Stimulated activated CD8-positive, alpha-beta memory T cell treated with anti-CD3 and anti-CD28 coated beads, Interleukin-4, amount 100 ng/mL, for 24 hours (primary cell): ENCODE measurements at places on chromosomes 13 and 19.

GRCh38 chr19:38682195-38682867, 34.9 kb downstream of the ACTN4 start:
- no peak for DNase-seq

DNA sequence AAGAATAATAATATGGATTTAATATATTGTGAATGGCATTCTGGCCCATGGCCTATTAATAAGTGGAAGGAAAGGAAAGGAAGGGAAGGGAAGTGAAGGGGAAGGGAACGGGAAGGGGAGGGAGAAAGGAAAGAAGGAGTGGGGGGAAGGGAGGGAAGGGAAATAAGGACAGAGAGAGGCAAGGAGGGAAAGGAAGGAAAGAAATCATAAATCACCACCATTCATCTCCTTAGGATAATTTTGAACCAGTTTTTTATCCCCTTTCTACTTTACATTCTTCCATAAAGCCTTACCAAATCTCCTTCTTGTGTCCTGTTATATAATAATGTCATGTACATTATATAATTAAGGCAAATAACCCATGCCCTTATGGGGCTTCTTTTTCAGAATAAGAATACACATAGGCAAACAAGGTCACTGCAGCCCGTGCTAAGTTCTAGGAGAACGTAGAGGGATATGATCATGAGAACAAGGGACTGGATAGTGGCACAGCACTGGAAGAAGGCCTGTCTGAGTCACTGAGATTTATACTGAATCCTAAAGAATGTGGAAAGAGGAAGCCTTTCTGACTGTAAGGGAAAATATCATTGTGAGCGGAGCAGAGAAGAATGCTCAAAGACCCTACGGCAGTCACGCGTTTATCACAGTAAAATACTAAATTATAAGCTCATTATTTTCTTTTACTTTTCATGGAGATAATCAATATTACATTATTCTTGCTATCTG, 444.5 kb upstream of the GPC6 start:
- DNase-seq, result no peak

DNA sequence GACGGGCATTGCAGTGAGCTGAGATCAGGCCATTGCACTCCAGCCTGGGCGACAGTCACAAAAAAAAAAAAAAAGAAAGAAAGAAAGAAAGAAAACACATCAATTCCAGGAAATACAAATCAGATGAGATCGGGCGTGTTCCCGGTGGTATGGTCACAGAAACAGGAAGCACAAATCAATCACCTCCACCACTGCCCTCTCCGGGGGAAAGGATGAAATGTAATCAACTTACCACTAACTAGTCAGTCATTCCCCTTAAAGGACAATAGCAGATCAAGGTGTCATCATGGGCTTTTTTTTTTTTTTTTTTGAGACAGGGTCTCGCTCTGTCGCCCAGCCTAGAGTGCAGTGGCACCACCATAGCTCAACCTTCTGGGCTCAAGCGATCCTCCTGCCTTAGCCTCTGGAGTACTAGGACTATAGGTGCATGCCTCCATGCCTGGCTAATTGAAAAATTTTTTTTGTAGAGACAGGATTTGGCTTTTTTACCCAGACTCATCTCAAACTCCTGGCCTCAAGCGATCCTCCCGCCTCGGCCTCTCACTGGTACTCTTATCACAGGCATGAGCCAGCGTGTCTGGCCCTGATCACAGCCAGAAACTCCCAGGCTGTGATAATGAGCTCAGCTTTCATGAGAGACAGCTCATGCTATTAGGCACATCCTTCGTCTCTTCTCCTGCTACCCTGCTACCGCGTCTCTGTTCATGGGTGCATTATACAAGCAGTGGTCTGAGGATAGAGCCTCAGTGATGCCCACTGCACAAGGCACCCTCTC, 6.8 kb upstream of the DPRX start:
- no peak for DNase-seq

DNA sequence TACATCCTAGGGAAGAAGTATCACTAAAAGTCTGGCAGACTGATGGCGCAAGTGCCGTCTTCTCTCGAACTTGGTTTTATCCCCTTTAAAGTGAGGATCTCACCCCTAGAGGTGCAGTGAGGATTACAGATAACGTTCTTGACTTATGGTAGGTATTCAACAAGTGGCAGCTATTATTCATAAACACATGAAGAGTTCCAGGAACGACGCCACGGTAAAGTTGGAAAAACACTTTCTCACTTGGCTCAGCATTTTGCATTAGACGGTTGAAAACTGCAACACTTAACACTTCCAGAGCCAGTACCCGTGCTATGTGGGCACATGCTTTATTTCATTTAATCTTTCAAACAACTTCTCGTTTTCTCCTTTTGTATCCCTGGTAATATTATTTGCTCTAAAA, 8.7 kb downstream of the PROZ start:
- no peak for DNase-seq

DNA sequence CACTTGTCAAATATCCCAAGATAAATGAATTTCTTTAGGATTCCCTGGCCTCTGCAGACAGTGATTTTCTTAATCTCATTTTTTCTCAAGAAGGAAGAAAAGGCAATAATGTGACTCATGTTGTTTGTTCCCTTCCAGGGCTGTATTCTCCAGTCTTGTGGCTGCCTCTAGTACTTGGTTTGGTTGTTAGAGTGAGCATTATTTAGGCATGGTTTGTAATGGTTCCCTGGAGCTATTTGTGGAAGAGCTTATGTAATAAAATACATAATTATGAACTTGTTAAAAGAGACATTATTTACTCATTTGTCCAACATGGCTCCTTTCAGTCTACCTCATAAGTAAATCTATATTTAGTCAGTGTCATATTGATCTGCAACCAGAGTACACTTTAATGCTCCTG, 270.4 kb downstream of the DCT start:
- no peak for DNase-seq

GRCh38 chr13:20969182-20969581, 66.6 kb upstream of the XPO4 start:
- DNase-seq, result no peak

DNA sequence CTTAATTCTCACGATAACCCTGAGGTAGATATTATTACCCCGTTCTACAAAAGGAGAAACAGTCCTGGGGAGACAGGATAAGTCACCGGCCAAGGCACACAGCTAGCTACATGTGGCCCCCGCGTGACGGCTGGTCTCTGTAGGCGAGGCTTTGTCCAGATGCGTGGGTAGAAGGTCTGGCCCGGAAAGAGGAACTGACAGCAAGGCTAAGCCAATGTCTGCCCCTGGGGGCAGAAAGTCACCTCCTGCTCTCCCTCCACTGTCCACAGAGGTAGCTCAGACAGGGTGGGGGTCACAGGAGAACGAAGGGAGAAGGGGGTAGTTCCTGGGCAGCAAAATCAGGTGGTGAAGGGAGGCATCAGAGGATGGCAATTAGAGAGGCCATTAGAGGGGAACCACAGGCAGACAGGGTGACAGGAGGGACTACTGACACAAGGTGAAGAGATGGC, 1.8 kb downstream of the APOC4 start:
- DNase-seq, result no peak

GRCh38 chr19:49682274-49682673, 5.2 kb downstream of the PRMT1 start:
- DNase-seq, result no peak

DNA sequence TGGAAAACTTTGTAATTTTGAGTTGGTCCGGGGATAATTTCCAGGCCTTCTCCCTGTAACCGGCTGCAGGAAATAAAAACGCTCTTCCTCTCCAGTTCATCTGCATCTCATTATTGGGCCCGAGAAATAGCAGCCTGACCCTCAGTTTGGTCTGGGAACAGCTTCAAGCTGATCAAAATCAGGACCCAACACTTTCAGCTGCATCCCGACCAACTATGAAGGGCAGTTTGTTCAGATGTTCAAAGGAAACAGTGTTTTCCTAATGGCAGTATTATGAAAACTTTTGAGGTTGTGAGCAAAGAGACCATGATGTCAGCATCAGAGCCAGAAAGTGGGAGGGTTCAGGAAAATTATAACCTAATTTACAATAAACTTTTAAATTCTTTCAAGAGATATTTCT, 35.7 kb downstream of the STK24 start:
- no peak for DNase-seq

DNA sequence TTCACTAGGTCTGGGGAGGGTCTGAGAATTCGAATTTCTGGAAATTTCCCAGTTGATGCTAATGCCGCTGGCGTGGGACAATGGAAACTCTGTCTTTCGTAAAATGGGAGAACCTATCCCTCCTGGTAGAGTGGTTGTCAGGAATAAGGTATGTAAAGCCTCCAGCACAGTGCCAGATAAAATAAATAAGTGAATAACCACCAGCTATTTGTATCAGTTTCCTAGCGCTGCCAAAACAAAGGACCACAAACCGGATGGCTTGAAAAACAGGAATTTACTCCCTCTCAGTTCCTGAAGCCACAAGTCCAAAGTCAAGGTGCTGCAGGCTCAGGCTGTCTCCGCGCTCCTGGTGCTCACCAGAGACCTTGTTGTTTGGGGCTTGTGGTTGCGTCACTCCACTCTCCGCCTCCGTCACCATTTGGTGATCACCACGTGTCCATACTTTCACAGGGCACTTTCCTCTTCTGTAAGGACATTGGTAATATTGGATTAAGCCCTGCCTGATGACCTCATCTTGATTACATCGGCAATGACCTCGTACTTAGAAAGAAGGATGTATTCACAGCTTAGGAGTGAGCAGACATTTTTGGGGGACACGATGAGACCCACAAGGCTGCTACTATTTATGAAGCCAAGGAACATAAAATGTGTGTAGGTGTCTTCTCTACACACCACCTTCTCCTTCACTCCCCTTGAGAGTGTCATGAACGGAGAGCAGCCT, 428.5 kb downstream of the IRS2 start:
- no peak for DNase-seq

- peak; percentile 26 for DNase-seq
These were observed 32.7 kb downstream of the KDM4B start for GRCh38 chr19:5001615-5002014.

DNA sequence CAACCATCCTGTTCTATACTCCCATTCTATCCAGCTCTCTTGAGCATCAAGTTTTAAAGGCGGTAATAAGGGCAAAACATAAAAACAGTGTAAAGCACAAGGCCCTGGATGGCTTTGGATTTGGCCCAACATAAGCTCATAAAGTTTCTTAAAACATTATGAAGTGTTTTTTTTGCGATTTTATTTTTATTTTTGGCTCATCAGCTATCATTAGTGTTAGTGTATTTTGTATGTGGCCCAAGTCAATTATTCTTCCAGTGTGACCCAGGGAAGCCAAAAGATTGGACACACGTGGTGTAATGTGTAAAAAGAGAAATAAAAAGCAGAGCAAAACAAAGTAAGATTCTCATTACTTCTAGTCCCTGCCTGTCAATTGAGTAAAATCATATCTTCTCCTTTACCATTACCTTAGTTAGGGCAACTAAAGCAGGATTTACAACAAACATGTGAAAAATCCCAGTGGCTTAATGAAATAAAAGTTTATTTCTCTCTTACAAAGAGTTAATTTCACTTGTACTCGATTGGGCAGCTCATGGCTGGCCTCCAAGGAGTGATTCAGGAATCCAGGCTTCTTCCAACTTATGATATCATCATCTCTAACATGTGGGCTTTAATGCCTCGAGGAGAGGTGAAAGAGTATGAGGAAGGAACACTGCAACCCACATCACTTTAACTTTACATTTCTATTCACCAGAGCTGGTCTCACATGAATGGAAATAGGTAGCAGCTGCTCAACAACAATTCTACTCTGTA, 725.2 kb upstream of the SLITRK1 start:
- no peak for DNase-seq

DNA sequence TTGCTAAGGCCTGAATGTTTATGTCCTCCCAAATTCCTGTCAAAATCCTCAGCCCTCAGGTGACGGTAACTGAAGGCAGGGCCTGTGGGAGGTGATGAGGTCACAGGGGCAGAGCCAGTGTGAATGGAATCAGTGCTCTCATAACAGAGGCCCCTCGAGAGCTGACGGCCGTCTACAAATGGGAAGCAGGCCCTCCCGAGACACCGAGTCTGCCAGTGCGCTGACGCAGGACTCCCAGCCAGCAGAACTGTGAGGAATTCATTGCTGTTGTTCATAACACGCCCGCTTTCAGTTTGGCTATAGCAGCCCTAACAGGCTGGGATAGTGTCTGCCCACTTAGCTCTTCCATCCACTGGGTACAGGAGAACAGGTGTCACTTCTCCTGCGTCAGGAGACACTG, 41.2 kb downstream of the CARS2 start:
- DNase-seq, result no peak
